ENCODE measurements at places on chromosomes 1 and 21. TPM values are rescaled to one million over a fixed set of nuclear protein-coding genes. Genes with fewer than 3 reads are reported as not detected.

Gene FAM229A
- 3.6 TPM for total RNA-seq

GRCh38 chr1:98133131-98133530 is 212.3 kb upstream of the DPYD start:
- H3K4me3 ChIP-seq: no peak overlapping the region
- no peaks in the 10 kb centered on the region for H3K36me3 ChIP-seq
- no peaks in the 10 kb centered on the region for H3K4me1 ChIP-seq

DNA sequence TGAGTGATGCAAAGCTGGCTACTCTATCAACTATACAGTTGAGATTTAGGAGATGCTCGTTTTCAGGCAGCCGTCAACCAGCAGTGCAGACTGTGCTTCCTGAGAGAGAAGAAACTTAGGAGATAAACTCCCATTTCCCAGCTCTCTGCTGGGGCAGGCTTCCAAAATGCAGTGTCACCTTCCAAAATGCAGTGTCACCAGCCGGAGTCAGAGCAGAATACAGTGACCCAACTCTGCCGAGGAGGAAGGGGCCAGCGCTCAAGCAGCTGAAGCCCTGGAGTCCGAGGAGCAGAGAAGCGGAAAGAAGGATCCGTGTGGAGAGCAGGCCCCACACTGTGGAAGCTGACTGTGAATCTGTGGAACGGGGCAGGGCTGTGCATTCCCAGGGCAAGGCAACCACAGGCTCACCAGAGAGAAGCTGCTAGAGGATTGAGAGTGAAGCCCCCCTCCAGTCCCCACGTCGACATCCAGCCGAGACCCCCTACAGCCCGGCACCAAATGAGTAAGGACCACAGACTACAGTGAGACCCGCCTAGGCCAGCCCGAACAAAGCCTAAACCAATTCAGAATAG is 703 bp upstream of the KRTAP12-1 start:
- DNase-seq: no peak
- H3K4me1 ChIP-seq: peaks cover 6% of the 10 kb centered on the region
- H3K27me3 ChIP-seq: no peaks in the 10 kb centered on the region
- no peaks in the 10 kb centered on the region for H3K36me3 ChIP-seq
- H3K27ac ChIP-seq: no peak overlapping the region

DNA sequence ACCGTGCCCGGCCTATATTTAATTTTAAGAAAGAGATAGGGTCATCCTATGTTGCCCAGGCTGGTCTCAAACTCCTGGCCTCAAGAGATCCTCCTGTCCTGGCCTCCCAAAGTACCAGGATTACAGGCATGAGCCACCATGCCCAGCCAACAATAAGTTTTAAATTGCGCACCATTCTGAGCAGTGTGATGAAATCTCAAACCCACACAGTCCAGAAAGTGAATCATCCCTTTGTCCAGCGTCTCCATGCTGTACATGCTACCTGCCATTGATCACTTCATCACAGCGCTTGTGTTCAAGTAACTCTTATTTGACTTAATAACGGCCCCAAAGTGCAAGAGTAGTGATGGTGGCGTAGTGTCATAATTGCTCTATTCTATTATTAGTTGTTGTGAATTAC is 75.4 kb downstream of the APP start:
- no peak overlapping the region for H3K4me3 ChIP-seq
- no peak overlapping the region for H3K27ac ChIP-seq
- no peaks in the 10 kb centered on the region for H3K27me3 ChIP-seq
- H3K4me1 ChIP-seq: no peaks in the 10 kb centered on the region

DNA sequence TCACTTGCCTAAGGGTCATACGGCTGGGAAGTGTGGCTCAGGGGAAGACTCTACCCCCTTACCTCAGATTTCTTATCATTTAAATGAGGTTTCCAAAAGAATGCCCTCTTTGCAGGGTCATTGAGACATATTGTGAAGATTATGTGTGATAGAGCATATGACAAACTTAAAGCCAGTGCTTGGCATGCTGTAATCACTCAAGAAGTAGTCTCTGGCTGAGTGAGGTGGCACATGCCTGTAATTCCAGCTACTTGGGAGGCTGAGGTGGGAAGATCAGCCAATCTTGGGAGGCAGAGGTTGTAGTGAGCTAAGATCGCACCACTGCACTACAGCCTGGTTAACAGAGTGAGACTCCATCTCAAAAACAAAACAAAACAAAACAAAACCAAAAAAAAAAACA is 7.5 kb upstream of the LDLRAD2 start:
- peaks cover 4% of the 10 kb centered on the region for H3K27me3 ChIP-seq
- H3K4me1 ChIP-seq: no peaks in the 10 kb centered on the region
- no peak overlapping the region for H3K27ac ChIP-seq
- DNase-seq: no peak
- no peak overlapping the region for H3K4me3 ChIP-seq
- no peaks in the 10 kb centered on the region for H3K36me3 ChIP-seq

DNA sequence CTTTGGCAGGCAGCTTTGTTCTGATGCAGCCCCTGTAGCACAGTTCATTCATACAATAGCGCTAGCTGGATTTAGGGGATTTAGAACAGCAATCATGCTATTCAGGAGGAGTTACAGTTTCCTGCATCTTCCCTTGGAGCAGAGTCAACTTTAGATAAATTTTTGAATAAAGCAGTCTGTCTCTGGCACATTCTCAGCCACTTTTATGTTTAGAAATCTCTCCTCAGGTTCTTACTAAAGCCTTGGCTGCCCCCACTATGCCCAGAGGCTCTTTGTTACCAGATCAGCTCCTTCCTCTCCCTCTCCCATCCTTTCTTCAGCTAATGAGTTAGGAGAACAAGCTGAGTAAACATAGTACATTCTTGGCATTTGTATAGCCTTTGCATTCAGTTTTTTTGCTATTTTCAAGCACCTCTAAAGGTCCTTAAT is 17.0 kb upstream of the PIGC start:
- H3K27me3 ChIP-seq: no peaks in the 10 kb centered on the region
- H3K36me3 ChIP-seq: no peaks in the 10 kb centered on the region
- no peak overlapping the region for H3K4me3 ChIP-seq
- no peaks in the 10 kb centered on the region for H3K4me1 ChIP-seq
- DNase-seq: no peak
- H3K27ac ChIP-seq: no peak overlapping the region

GRCh38 chr21:14215971-14216641 is at the start of gene RBM11:
TSS of gene RBM11 (plus strand) at chr21:14216157. CDS start at chr21:14216187, 30 bp downstream.
- H3K36me3 ChIP-seq: no peaks in the 10 kb centered on the region
- H3K4me1 ChIP-seq: peaks cover 6% of the 10 kb centered on the region
- peak; percentile 86 for DNase-seq
- H3K27me3 ChIP-seq: no peaks in the 10 kb centered on the region

DNA sequence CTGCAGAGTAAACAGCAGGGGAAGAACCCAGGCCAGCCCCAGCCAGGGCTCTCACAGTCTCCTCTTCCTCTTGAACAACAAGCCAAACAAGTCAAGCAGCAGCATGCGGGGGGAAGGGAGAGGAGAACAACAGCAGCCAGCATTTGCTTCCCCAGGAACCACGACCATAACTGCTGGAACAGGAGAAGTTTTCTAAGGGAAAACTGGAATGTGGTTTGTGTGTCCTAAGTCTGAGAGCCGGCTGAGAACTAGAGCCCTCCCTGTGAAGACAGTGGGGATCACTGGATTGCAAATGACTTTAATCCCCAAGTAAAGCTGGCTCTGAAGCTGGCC is 48.2 kb downstream of the COQ8A start:
- no peak for DNase-seq
- no peak overlapping the region for H3K27ac ChIP-seq
- no peaks in the 10 kb centered on the region for H3K36me3 ChIP-seq
- H3K4me1 ChIP-seq: peaks cover 18% of the 10 kb centered on the region
- no peaks in the 10 kb centered on the region for H3K27me3 ChIP-seq
- H3K4me3 ChIP-seq: no peak overlapping the region

- peak overlapping the region; percentile 65 for H3K27ac ChIP-seq
- DNase-seq: no peak
- no peak overlapping the region for H3K4me3 ChIP-seq
- no peaks in the 10 kb centered on the region for H3K27me3 ChIP-seq
Measured at GRCh38 chr1:181140398-181140797, 51.9 kb downstream of the IER5 start.

Gene CLEC20A
- total RNA-seq: not detected

DNA sequence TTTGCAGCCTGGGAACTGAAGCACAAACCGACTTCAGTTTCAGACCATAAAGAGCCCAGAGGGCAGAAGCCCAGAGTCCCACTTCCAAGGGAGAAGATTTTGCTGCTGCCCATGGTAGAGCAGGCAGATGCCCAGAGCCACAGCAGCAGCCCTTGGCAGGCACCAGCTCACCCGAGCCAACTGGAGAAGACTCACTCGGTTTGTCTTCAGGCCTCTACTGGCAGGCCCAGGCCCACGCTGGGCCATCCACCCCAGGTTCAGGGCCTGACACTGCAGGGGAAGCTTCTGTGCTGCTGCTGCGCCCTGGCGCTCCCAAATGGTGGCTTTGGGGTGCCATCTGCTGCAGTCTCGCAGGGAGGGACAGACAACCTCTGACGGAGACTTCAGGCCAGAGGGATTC is 33.3 kb downstream of the SLC66A1 start:
- no peak overlapping the region for H3K4me3 ChIP-seq
- H3K27ac ChIP-seq: peak overlapping the region; percentile 61
- H3K4me1 ChIP-seq: no peaks in the 10 kb centered on the region

Gene NRDC
- total RNA-seq: 116 TPM

Gene OR2T33
- not detected for total RNA-seq

Gene ACTN2
- total RNA-seq: 0.38 TPM

DNA sequence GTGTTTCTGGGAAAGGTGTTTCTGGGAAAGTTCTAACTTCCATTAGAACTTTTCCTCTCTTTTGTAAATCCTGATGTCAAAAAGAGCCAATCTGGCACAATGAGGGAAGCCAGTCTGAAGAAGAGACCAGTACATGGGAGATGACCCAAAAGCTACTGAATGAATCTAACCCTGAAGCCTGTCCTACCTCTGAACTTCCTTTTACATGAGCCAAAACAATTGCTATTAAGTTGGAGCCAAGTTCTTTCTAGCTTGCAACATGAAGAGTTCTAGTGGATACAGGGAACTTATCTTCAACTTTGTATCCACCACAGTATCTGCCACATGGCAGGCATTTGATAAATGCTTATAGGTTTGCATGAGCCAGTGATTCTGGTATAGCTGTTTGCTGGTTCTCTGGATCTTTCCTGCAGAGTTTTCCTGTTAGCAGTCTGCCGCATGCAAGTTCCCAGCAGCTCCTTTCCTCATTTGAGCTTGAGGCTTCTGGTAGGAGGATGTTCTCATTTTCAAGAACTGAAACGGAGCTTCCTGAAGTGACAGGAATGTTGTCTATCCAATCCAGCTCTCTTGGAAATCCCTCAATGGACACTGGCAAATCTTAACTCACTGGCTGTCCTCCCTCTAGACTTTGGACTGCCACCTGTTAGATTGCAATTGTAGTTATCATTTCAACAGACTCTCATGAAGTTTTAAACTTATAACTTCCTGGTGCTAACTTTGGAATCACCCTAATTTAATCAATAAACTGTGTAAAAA is 73.1 kb upstream of the LPGAT1 start:
- H3K27me3 ChIP-seq: no peaks in the 10 kb centered on the region
- H3K36me3 ChIP-seq: no peaks in the 10 kb centered on the region
- DNase-seq: no peak
- no peak overlapping the region for H3K4me3 ChIP-seq
- no peak overlapping the region for H3K27ac ChIP-seq
- H3K4me1 ChIP-seq: no peaks in the 10 kb centered on the region

DNA sequence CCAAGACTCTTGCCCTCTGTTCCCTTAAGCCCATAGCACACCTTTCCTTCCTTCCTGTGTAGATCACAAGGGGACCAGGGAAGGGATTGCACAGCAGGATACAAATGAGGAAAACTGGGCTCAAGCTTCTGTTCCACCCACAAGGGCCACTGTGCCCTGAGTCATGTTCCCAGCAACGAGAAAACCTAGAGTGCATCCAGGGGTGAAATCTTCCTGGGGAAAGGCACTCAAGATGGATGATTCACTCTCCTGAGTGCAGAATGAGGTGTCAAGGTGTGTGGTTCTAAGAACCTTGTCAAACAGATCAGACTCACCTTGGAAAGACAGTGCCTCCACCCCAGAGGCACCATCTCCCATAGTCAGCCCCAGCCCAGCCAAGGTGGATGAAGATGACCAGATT is 40.7 kb upstream of the EYA3 start:
- DNase-seq: no peak
- H3K27ac ChIP-seq: no peak overlapping the region
- H3K4me3 ChIP-seq: no peak overlapping the region
- no peaks in the 10 kb centered on the region for H3K36me3 ChIP-seq
- peaks cover 42% of the 10 kb centered on the region for H3K27me3 ChIP-seq

Gene ADAR
- 256 TPM for total RNA-seq

DNA sequence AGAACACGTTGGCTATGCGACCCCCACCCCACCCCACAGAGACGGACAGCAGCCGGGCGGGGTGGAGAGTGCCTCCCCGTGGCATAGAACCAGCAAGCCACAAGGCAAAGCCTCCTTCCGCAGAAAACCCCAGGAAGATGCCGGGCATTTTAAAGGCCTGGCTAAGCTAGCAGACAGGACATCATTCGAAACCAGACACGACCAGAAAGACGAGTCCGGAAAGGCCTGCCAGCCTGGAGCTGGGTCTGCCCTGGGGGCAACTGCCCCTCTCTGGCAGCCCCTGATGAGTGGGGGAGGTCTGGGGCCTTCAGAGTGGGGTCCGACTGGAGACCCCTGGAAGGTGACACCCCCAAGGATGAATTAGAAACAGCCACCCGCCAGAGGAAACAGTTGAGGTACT is 8.5 kb downstream of the FTCD start:
- no peak for DNase-seq
- no peaks in the 10 kb centered on the region for H3K27me3 ChIP-seq
- peaks cover 12% of the 10 kb centered on the region for H3K4me1 ChIP-seq

GRCh38 chr1:185573677-185574076 is 160.5 kb upstream of the HMCN1 start:
- no peaks in the 10 kb centered on the region for H3K27me3 ChIP-seq
- no peak overlapping the region for H3K27ac ChIP-seq
- H3K36me3 ChIP-seq: peaks cover 10% of the 10 kb centered on the region
- peaks cover 12% of the 10 kb centered on the region for H3K4me1 ChIP-seq

- H3K4me1 ChIP-seq: peaks cover 21% of the 10 kb centered on the region
- no peaks in the 10 kb centered on the region for H3K27me3 ChIP-seq
- H3K4me3 ChIP-seq: no peak overlapping the region
Measured at GRCh38 chr1:233111731-233112130, 161.3 kb downstream of the NTPCR start.

DNA sequence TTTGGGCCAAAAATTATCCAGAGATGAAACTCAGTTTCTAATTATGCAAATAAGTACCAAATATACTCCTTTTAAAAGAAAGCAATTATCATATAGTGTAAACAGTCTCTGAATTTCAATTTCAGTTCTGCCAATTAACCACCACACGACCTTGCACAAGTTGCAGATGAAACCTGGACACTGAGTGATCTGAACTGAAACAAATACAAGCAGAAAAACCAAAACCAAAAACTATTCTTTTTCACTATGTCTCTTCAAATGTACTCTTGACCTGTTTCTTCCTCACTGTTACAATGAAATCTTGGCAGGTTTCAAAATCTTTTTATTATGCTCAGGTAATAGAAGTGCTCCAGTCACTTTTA is 79.2 kb downstream of the TYW3 start:
- H3K4me3 ChIP-seq: no peak overlapping the region
- peaks cover 8% of the 10 kb centered on the region for H3K27me3 ChIP-seq
- no peak for DNase-seq
- H3K4me1 ChIP-seq: no peaks in the 10 kb centered on the region

Gene KRTAP11-1
- not detected for total RNA-seq
